ENCODE measurements at places on chromosomes 1 and 21. TPM values are rescaled to one million over a fixed set of nuclear protein-coding genes. Genes with fewer than 3 reads are reported as not detected.

- no peak for DNase-seq
- no peak overlapping the region for H3K27ac ChIP-seq
- H3K4me1 ChIP-seq, result peaks cover 31% of the 10 kb centered on the region
- H3K27me3 ChIP-seq, result peaks cover 51% of the 10 kb centered on the region
- no peaks in the 10 kb centered on the region for H3K36me3 ChIP-seq
- H3K4me3 ChIP-seq, result no peak overlapping the region
These were observed 4.7 kb downstream of the ADGRB2 start for GRCh38 chr1:31759298-31760023.

DNA sequence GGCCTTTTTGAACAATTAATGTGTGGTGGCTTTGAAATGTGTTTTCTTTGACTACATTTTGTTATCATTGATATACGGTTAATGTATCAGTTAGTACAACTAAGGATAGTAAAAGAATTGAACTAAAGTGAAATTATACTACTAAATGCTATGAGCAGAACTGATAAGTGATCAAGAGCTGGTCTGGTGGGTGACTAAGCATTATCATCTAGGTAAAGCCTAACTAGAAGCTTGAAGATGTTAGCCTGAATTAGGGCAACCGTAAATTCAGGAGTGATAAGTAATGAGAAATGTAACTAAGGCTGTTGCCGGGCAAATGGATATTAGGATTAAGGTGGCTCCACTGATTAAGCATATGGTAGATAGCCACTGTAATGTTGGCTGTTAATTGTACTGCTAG, 16.0 kb upstream of the GCLM start:
- no peaks in the 10 kb centered on the region for H3K4me1 ChIP-seq
- H3K27ac ChIP-seq, result no peak overlapping the region
- no peaks in the 10 kb centered on the region for H3K36me3 ChIP-seq

DNA sequence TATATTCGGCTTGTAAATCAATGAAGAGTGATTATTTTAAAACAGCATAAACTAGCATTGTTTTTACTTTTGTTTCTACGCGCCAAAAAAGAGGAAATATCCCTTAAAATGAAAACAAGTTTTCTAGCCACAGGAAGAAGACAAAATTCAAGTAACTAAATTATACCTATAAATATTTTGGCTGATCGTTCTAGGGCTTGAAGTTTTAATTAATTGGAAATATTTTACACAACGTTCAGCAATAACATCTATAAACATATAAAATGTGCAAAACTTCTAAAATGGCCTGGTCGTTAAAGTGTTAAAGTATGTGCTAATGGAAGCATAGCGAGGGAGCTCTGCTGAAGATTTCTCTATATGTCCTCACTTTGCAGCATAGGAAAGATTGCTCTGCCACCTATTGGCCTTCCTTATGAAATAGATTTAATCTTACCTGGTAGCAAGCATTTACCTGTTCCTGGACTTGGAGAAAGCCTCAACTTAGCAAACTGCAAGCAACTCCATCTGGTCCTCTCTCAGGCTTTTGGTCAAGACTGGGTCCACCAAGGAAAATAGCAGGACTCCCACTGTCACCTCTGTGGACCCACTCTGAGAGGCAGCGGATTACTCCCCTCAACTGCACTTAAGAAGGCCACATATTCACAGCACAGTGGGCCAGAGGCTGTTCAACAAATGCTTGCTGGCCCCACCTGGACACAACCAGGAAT, 351.3 kb upstream of the RUNX1 start:
- no peaks in the 10 kb centered on the region for H3K36me3 ChIP-seq
- no peaks in the 10 kb centered on the region for H3K4me1 ChIP-seq
- peaks cover 4% of the 10 kb centered on the region for H3K27me3 ChIP-seq
- no peak overlapping the region for H3K27ac ChIP-seq

- H3K4me3 ChIP-seq, result no peak overlapping the region
- no peak for DNase-seq
- peak overlapping the region; percentile 36 for H3K27ac ChIP-seq
- no peaks in the 10 kb centered on the region for H3K36me3 ChIP-seq
These were observed 34.3 kb downstream of the SSBP3 start for GRCh38 chr1:54371942-54372275.

DNA sequence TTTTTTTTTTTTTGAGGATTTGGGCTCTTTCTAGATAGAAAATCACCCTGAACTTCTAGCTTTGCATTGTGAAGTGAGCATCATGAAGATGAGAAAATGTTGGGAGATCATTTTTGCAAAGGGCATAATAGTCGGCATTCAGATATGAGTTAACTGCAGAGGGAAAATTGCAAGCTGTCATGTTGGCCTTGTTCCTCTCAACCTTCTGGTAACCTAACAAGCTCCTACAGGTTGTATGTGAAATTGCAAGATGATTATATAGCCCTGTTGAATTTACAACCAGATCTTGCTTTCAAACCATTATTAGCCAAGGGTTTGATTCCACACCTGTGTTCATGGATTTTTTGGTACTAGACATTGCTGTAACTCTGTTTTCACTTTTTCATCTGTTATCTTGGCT, 2.2 kb downstream of the ELOA start:
- no peaks in the 10 kb centered on the region for H3K27me3 ChIP-seq
- H3K36me3 ChIP-seq, result peaks cover 26% of the 10 kb centered on the region
- H3K4me1 ChIP-seq, result peaks cover 57% of the 10 kb centered on the region
- DNase-seq, result peak; percentile 52
- H3K27ac ChIP-seq, result peak overlapping the region; percentile 1

RBP7 gene
- total RNA-seq, result not detected

DNA sequence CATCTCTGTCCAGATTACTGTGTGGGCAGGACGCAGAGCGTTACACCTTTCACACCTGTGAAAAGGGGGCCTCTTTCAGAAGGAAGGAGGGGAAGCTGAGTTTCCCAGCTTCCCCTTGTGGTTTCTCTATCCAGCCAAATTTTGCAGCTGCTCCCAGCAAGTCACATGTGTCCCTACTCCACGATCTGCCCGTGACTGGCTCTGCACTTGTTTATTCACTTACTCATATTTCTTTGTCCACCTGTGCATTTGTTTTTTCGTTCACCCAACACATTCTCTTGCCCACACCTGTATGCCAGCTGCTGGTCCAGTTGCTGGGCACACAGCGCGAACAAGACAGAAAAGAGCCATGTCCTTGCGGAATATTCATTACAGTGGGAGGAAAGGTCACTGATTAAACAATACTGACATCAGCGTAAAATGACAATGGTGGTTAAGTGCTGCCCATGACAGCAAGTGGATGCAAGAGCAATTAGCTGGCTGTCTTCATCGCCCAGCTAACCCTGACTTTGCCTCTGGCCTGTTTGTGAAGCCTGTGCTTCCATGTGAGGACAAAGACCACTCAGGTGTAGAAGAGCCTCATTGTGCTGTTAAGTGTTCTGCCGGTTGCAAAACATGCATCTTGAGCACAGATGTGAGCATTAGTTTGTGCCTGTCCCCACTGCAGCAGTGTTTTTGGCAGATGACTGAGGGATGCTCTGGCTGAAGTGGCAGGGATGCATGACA, 28.6 kb upstream of the NEK2 start:
- H3K36me3 ChIP-seq, result no peaks in the 10 kb centered on the region
- H3K27me3 ChIP-seq, result no peaks in the 10 kb centered on the region

DNA sequence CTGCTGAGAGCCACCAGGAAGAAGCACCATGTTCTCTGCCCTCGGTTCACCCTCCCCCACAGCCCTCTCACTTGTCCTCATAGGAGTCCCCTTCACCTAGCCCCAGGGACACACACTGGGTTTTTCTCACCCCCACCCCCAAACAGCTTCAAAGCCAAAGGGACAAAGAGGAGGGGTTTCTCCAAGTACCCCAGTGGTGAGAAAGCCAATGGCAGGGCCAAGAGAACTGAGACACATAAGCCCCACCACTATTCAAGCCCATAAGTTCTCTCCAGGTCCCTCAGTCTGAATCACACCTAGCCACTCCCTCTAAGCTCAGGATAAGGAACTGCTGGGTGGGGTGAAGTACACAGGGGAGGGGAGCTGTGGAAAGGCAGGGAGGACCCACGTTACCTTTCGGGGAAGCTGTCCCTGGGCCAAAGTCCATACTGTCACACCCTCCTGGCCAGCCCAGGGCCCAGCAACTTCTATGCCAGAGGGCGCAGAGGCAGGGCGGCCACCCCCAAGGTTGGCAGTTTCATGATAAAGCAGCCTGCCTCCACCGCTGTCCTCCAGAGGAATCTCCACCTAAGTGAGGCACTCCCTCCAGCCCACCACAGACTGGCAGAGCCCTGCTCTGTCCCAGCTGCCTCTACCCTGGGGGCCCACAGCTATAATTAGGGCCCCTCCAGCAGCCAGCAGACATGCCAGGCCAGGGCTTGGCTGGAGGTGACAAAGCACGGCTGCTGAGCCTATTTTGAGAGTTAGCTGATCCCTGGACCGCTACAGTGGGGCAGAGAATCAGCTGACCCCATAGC, 39.0 kb upstream of the PPP1R15B start:
- H3K36me3 ChIP-seq, result peaks cover 67% of the 10 kb centered on the region
- H3K27me3 ChIP-seq, result no peaks in the 10 kb centered on the region
- DNase-seq, result peak; percentile 92

- H3K27ac ChIP-seq, result no peak overlapping the region
These were observed 29.6 kb upstream of the PHGDH start for GRCh38 chr1:119682141-119682540.

GRCh38 chr1:57296726-57297250, 127.1 kb downstream of the DAB1 start:
- H3K27ac ChIP-seq, result no peak overlapping the region
- no peaks in the 10 kb centered on the region for H3K27me3 ChIP-seq
- no peak overlapping the region for H3K4me3 ChIP-seq
- no peaks in the 10 kb centered on the region for H3K4me1 ChIP-seq
- DNase-seq, result peak; percentile 15
- H3K36me3 ChIP-seq, result no peaks in the 10 kb centered on the region

ZNF648 gene
- total RNA-seq, result 1.7 TPM

DNA sequence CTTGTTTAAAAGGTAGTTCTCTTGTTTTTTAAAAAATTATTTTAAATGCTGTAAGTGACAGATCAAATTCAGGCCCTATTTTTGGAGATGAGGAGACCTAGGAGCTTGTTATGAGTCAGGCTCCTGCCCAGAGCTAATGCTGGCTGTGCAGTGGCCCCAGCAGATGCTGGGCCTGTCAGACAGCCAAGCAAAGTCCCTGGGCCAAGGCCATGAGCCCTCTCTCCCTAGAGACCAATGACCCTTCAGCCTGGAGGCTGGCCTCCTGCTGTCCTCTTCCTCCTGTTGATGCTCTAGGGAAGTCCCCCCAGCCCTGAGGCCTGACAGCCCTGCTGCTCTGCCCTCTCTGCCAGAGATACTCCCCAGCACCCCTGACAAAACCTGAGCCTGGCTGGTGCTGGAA, 128.1 kb upstream of the CTTNBP2NL start:
- no peaks in the 10 kb centered on the region for H3K27me3 ChIP-seq
- H3K4me1 ChIP-seq, result peaks cover 16% of the 10 kb centered on the region
- no peak for DNase-seq
- H3K36me3 ChIP-seq, result no peaks in the 10 kb centered on the region

IGSF9 gene
- total RNA-seq, result 15.6 TPM

DNA sequence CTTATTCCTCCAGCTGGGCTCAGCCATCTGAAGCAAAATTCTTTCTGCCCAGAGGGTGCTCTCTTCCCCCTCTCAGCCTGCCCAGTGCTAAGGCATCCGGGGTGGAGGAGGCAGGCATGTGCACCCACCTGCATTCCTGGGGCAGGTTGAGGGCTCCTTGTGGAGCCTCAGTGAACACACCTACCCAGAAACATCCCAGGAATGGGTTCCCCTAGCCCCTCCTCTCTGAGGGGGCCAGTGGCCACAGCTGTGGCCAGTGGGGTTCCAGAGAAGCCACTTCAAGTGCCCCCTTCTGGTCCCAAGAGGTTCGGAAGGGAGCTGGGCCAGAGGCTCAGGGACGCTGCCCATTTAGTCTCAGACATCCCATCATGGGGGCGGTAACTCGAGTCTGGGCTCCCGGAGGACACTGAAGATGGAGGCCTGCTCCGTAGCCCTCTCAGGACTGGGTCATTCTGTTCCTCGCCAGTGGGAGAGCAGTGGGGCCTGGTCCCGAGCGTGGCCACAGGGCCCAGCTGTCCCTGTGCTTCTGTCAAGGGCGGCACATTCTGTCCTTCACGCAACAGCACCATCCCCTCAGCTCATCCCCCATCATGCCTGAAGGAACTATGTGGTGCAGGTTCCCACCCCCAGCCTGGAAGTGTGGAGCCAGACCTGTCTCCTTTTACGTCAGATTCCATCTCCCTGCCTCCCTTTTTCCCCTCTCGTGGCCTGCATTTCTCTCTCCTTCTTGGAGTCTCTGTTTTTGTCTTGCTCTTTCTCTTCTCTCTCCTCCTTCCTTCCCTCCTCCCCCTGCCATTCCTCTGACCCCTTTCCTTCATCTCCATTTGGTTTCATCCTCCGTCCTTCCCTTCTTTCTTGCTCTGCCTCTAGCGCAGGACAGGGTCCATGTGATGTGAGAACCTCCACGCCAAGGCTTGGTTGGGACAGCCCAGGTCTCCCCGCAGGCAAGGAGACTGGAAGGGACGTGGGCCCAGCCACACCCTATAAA, 49.6 kb upstream of the KDM4A start:
- no peaks in the 10 kb centered on the region for H3K4me1 ChIP-seq
- no peak overlapping the region for H3K4me3 ChIP-seq
- H3K27ac ChIP-seq, result no peak overlapping the region
- peaks cover 4% of the 10 kb centered on the region for H3K36me3 ChIP-seq

DNA sequence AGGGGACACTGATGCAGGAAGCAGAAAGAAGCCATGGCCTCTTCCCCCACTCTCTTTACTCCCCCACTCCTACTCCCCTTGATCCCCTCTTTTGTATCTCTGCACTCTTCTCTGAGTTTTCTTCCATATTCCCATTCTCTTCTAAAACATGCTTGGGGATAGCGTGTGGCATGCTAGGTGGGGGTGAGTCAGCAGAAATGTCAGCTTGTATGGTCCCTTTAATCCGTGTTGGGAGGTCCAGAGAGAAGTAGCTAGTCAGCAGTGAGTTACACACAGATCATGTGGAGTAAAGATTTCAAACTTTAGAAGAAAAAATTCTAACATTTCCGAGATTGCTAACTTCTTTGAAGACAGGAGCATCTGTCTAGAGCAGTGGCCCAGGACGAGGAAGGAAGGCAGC, 4.0 kb upstream of the KCNK1 start:
- no peak overlapping the region for H3K27ac ChIP-seq
- no peak for DNase-seq
- no peaks in the 10 kb centered on the region for H3K36me3 ChIP-seq
- H3K4me3 ChIP-seq, result no peak overlapping the region
- H3K27me3 ChIP-seq, result no peaks in the 10 kb centered on the region

Data from stomach (tissue), 19 donors.